ENCODE measurements at places on chromosomes 6 and 20.
A peak's percentile ranks its signal among the peaks of the same experiment; 100 is the strongest.

GRCh38 chr20:391041-391711 lies 10.6 kb downstream of the TRIB3 start:
- DNase-seq = no peak

DNA sequence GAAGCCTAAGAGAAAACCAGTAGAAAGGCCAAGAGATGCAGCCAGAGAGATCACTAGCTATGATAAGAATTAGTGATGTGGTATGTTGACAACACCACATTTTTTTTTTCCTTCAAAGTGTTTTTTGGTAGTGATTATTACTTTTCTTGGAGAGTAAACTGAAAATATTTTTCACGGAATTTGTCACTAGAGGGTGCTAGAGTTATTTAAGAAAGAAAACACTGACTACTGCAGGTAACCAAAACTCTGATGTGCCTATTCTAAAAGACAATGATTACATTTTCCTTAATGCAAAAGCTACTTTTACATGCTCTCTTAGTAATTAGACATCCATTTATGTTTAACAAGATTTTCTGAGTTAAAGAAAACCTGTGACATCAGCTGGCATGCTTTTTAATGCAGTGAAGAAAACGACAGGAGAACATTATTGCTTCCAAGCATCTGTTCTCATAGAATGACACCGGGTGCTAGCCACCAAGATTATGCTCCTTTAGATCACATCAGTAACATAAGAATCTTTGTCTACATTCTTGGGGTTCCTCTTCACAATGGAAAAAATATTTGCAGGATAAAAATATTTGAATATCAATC lies 28.8 kb downstream of the RWDD2A start:
- peak; percentile 82 for DNase-seq

DNA sequence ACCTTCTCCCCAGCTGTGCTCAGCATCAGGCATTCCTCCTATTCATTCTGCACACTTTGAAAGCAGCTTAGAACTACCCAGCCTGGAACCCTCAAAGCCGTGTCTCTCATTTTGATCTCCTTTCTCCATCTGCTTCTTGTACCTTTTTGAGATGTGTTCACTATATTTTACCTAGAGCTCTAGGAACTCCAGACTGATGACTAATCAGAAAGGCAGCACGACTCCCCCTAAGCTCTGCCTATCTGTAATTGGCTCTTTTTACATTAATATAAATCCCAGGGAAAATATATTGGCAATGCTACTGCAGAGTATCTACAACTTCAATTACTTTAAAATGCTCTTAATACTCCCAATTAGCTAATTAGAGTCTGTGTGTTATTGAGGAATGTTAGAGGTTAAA lies 671.5 kb downstream of the CBLN4 start:
- DNase-seq = peak; percentile 16

- DNase-seq = no peak
These were observed 171.6 kb downstream of the TMEM200A start for GRCh38 chr6:130537447-130537846.

- DNase-seq = no peak
These were observed 450.9 kb downstream of the GJA1 start for GRCh38 chr6:121886223-121886830.

- no peak for DNase-seq
These were observed 12.4 kb downstream of the KIF3B start for GRCh38 chr20:32289661-32290431.

DNA sequence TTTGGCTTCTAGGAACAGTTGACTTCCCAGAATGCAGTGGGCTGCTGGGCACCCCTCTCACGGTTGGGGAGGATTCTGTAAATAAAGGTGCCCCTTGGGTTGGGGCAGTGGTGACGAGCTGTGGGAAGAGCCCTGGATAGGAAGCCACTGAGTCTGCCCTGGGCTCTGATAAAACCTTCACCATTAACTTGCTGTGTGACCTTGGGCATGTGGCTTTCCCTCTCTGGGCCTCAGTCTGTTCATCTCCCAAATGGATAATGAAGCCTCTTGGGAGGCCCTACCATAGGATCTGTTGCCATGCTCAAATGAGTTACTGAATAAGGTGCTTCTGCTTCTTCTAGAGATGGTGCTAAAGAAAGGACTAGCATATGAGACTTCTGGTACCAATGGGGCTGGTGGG lies 3.7 kb downstream of the CRIP3 start:
- no peak for DNase-seq

GRCh38 chr6:1144842-1145767 lies 166.8 kb upstream of the FOXQ1 start:
- no peak for DNase-seq

DNA sequence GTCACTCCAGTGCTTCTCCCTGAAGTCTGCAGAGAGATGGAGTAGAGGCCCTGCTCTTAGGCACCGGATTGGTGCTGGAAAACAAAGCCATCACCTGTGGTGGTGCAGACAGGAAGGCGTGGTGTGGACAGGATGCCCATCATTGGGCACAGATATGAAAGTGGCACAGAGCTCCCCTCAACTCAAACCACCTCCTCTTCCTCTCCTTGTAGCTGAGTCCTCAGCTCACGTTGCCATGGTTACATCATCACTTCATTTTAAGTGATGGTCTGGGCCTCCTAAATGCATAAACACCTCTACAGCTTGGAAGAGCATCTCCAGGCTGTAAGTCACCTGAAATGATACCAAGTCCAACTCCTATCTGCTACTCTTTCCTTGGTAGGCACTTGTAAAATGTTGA lies 8.0 kb upstream of the RTF2 start:
- DNase-seq = no peak

Measured in mesendoderm (in vitro differentiated cells).